ENCODE measurements at places on chromosomes 7 and 10.

DNA sequence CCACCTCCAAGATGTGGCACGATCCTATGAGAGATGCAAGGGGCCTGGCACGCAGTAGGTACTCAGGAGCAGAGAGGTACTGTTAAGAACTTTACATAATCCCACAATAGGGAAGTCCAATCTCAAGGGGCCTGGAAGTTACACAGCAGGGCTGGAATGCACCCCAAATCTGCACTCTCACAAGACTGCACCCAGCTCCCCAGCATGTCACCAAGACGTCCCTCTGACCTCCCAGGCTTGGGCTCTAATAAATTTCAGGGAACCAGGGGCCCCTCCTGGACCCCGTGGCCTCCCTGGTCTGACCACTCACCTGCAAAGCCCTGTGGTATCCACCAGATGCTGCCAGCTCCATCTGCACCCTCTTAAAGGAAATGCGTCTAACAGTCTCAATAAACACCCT is 94.9 kb downstream of the OAT start:
- no peak for DNase-seq

DNA sequence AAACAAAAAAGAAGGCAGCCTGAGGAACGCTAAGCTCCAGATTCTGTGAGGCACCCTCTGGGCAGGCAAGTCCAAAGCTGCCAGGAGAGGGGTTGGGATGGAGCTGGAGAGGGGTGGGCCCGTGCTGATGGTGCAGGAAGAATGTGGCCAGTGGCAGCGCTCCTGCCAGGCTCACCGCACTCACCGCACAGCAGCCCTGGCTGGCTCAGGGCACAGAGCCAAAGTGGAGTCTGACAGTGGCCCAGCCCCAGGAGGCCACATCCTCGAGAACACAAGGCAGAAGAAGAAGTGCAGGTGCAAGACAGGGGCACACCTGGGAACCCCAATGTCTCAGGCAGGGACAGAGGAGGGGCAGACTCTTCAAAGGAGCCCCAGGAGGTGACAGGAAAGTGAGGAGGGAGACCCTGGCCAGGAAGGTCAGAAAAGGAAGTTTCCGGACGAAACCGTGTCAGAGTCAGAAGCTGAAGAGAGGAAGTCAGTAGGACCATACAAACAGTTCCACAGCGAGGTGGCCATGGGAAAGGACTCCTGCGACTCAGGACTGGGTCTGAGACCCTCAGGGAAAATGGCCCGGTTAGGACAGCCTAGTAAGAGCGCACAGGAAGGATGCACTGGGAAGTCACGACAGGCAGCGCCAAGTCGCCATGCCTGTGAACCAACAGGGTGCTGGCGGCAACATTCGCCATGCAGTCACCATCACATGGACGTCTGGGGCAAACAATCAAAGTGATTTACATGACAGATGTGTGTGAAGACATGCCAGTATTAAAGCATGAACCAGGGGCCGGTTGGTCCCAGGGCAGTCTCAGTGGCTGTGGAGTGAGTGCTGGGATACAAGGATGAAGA is 54.4 kb downstream of the COBL start:
- DNase-seq = no peak

DNA sequence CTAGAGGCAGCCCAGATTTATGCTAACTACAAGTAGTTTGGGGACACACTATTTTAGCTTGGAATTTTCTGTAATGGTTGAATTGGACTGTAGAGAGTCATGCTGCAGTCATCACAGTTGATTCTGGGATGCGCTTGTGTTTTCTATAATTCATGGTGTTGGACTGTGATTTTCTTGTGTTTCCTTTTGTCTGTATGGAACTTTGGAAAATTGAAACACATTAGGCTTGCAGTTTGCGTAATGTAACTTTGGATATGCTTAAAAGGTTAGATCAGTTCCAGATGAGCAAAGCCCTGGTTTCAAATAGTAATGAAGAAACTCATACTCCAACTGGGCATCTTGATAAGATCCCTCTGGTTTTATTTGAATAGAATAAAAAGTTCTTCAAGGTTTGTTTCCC is 502.2 kb downstream of the ARL4A start:
- peak; percentile 51 for DNase-seq

DNA sequence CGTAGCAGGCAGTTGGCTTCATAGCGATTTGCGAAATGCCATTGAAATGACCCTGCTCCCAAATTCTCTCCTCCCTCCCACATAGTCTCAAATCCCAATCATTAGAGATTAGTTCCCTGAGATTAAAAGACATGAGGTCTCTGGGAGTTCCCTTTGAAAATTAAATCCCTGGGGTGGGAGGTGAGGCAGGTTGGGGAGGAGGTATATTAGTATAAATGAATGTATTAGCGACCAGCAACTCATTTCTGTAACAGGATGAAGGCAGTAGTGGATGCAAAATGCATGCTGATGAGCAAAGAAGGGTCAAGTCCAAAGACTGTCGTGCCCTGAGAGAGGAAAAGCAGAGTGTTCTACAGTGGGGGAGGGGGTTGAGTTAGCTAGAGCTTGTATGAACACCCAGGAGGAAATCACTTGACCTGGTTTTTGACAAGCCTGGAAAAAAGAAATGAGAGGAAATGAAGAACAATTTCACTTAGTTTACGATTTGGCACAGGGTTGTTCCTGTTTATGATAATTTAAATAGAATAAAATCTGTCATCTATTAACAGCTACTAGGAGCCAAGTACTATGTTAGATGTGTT is 79.6 kb upstream of the MTPN start:
- DNase-seq = no peak

DNA sequence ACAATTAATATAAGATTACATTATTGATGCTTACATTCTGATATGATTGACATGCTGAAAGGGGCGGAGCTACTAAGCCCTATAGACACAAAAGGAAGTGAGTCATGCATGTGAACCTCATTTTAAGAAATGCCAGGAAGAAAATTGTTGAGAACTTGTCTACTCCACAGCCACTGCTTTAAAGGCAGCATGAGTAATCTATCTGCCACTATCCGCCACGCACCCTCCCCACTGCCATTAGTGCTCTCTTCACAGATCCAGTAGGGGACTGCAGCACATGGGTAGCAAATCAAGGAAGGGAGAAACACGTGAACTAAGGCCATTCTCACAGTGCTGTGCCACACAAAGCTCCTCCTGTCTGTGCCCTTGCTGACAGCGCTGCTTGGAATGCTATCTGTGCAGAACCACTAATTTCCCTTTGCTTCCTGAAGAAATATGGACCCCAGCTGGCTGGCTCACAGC is 524.8 kb downstream of the GRM8 start:
- DNase-seq = peak; percentile 17

GRCh38 chr7:152887191-152887590 is 127.6 kb downstream of the ACTR3B start:
- no peak for DNase-seq

- DNase-seq = no peak
These were observed 282.6 kb upstream of the LRRN3 start for GRCh38 chr7:110808361-110808760.

- no peak for DNase-seq
These were observed 97.9 kb upstream of the SH2B2 start for GRCh38 chr7:102188746-102189145.

GRCh38 chr7:149766135-149766675 is 7.2 kb downstream of the ZNF467 start:
- DNase-seq = no peak

- DNase-seq = no peak
These were observed 691.4 kb upstream of the FZD8 start for GRCh38 chr10:36333446-36333845.

GRCh38 chr7:85771516-85771915 is 584.7 kb upstream of the SEMA3D start:
- no peak for DNase-seq

- no peak for DNase-seq
These were observed 6.5 kb upstream of the WASL start for GRCh38 chr7:123755338-123755737.

GRCh38 chr7:128794020-128794419 is 2.3 kb downstream of the CCDC136 start:
- DNase-seq = no peak

- no peak for DNase-seq
These were observed 45.1 kb upstream of the SEPTIN7 start for GRCh38 chr7:35755711-35756110.

- DNase-seq = no peak
These were observed 295.4 kb downstream of the CNTNAP2 start for GRCh38 chr7:146411975-146412374.

DNA sequence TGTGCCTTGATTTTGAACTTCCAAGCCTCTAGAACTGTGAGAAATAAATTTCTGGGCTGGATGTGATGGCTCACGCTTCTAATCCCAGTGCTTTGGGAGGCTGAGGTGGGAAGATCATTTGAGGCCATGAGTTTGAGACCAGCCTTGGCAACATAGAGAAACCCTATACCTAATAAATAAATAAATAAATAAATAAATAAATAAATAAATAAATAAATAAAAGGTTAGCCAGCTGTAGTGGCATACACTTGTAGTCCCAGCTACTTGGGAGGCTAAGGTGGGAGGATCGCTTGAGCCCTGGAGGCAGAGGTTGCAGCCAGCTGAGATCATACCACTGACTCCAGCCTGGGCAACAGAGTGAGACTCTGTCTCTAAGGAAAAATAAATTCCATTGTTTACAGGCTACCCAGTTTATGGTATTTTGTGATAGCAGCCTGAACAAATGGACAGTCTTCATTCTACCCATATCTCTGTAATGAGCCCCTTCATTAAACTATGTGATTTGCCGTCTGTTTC is 67.7 kb downstream of the STEAP1B start:
- DNase-seq = no peak

DNA sequence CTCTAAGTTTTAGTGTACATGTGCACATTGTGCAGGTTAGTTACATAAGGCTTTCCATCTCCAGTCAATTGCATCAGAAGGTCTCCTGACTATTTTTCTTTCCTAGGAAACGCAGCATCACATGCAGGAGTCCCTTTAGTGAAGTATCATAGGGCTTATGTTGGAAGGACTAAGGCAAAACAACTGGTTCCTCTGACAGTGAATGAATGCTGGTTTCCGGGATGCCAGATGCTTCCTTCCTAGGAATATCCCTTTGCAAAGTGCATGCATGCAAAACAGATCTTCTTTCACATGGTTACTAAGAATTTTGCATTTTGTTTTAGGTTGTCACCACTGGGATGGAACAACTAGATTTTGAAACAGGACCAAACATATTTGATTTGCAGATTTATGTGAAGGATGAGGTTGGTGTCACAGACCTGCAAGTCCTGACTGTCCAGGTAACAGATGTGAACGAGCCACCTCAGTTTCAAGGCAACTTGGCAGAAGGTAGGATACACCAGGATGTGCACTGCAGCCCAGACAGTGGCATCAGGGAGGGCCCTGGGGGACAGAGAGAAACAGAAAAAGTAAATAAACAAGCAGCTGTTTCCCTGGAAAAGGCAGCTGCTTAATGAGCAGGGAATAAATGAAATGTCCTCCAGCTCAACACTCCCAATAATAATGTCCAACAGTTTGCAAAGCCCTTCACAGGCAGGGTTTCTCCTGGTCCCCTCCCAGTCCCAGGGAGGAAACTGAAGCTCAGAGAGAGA is 17.8 kb downstream of the CDHR3 start:
- DNase-seq = no peak

GRCh38 chr10:61828034-61828433 is 73.5 kb upstream of the ARID5B start:
- DNase-seq = no peak

GRCh38 chr10:44186150-44186549 is 198.7 kb downstream of the CXCL12 start:
- peak; percentile 81 for DNase-seq

- no peak for DNase-seq
These were observed 382.7 kb downstream of the PAXIP1 start for GRCh38 chr7:154620141-154620755.

DNA sequence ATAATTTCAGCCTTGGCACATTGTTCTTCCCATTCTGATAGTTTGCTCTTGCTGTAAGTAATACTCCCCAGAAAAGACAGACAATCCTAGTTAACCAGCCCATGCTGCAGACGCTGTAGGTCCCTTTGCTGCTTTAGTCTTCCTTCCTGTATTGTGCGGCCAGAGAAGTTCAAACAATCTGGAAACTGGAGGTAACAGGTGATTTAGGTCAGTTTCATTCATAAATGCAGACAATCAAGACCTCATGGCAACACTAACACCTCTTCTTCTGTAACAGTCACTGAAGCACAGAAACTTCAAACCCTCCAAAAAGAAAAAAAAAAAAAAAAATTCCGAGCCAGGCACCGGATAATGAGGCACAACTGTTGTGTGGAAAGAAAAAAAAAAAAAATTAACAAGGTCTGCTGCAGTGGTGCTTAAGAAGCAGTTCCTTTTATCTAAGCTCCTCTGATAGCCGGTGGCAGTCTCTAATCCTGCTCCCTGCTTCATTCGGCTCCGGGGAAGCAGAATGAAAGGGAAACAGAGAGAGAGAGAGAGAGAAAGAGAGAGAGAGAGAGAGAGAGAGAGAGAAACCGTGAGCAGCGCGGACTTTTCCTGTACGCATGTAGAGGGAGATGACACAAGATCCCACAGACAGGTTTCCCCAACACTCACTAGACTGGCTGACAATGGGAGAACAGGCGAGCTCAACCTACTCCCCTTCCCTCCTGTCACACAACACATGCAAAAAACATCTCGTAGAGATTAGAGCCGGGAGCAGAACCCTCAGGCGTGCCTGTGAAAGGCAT is at the start of gene SEMA3A:
TSS of gene SEMA3A (minus strand) at position 306 of the 788 bp plus-strand sequence. CDS start at position 103, 203 bp downstream.
- peak; percentile 78 for DNase-seq

Data from fibroblast of mammary gland (primary cell).